ENCODE measurements at places on chromosomes 6 and 20. TPM values are rescaled to one million over a fixed set of nuclear protein-coding genes. Genes with fewer than 3 reads are reported as not detected.

GRCh38 chr20:10255846-10256245 is 37.2 kb downstream of the SNAP25 start:
- no peak for DNase-seq

- no peak for DNase-seq
These were observed 113.6 kb downstream of the ARID1B start for GRCh38 chr6:156890627-156891314.

- DNase-seq: peak; percentile 77
These were observed 29.2 kb downstream of the SLC22A23 start for GRCh38 chr6:3427687-3428085.

The SNHG17 gene
- 35.0 TPM for total RNA-seq

DNA sequence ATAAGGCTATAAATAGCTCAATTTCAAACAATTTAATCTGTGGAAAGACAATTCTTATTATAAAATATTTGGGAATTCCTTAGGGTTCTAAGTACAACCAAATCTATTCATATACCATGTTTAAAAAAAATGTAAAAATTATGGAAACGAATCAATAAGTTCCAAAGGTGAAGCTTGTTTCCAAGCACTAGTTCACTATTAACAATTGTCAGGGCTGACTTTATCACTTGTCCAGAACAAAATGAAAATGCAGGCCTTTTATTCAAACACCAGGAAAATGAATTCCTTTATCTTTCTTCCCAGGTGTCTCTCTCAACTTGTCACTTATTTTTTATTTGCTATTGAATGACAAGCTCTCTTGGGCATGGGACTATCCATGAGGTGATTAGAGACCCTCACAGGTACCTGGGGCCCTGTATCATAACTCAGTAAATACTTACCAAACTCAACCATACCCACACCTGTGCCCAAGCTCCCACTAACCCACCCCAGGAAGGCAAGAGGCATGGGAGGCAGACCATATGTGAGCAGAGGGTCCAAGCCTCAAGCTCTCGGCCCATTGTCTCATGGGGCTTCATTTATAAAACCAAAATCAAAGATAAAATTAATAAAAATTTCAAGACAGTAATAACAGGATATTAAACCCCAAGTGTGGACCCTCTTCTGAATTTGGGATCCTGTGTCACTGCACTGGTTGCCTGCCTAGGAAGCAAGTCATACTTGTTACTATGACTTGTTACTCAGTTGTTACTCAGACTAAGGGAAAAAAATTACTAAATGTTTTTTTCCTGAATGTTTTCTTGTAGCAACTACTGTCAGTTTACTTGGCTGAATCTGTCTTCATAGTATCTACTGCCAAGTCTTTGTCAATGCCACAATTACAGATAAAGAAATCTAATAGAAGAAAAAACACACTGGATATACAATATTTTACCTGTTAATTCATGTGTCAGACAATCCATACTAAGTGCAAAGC is 54.7 kb downstream of the PTPRK start:
- no peak for DNase-seq

The CPXM1 gene
- total RNA-seq: 4.3 TPM

GRCh38 chr6:26205161-26205624 is 118.0 kb downstream of the HFE start:
- peak; percentile 83 for DNase-seq

DNA sequence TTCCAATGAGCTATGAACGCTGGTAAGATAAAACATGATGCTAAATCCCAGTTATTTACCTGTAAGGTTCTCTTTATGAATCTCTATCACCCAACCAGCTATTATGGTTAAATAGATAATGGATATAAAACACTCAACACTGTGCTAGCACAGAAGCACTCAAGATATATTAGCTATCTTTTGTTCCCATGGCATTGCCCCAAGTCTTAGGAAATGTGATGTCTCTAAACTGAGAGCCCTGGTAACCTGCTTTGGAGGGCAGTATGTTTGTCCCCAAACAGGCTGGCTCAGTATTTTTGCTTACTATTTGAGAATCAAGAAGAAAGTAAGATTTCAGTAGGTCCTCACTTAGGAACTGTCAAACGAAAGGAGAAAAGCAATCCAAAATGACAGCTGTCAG is 90.5 kb downstream of the BTBD9 start:
- no peak for DNase-seq

The FAM83D gene
- 0.65 TPM for total RNA-seq

All from left cardiac atrium (tissue), 4 donors.